ENCODE measurements at places on chromosomes 6 and 20. TPM values are rescaled to one million over a fixed set of nuclear protein-coding genes. Genes with fewer than 3 reads are reported as not detected.

The SHLD1 gene
- 6.1 TPM for total RNA-seq

The SLC17A2 gene
- not detected for total RNA-seq

DNA sequence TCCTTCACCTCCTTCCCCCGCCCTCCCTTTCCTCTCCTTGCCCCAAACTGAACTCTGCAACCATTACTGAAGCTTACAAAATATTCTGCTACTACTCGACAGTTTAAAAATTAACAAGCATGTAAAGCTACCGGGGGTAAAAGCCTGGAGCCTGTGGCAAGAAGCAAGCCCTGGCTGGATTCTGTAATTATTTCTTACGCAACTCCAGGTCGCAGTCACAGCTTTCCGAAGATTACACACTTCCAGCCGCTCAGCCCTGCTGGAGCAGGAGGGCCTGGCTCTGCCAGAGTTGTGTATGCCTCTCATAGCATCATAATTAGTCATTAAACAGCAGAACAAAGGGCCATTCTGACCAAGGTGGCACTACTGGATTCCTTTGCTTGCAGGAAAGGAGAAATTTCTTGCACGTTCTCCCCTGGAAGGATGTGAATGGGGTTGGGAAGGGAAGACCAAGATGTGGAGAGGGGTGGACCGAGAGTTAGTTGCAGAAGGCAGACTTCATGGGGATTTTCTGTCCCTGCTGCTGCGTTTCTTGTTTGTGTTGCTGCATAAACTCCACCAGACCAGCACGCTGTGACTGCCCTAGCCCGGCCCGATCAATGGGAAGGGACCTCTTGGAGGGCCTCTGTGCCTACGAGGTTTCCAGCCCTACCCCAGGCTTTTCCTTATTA, 23.6 kb downstream of the FOXQ1 start:
- DNase-seq, result no peak

- no peak for DNase-seq
Measured at GRCh38 chr6:149701714-149702113, 16.2 kb downstream of the LATS1 start.

DNA sequence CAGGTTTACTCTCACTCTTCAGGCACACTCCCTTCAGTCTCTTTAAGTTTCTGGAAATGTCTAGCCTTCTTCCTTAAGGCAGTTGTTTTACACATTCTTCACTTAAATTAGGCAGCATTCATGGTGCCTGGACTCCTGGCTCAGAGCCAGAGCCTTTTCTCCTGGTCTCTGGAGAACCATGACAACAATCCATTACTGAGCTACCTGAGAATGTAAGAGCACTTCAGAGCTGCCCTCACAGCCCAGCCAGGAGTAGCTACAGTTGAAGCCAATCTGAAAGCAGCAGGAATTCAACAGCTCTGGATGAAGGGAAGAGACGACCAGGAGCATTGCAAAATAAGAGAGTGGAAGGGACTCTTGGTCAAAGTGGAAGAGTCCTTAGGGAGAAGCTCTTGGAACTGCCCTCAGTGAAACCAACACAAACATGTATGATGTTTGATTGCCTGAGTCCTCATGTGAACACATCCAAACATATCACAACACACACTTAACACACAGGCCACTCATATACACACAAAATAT, 416.8 kb upstream of the SPTLC3 start:
- no peak for DNase-seq

GRCh38 chr6:13304580-13305260, 23.6 kb downstream of the TBC1D7 start:
- no peak for DNase-seq

GRCh38 chr6:138588805-138589434, 89.6 kb upstream of the NHSL1 start:
- DNase-seq, result peak; percentile 78

- no peak for DNase-seq
Measured at GRCh38 chr6:12717356-12717755, 789 bp downstream of the PHACTR1 start.

GRCh38 chr6:43677759-43678158, 9.8 kb downstream of the MRPS18A start:
- DNase-seq, result no peak

- peak; percentile 51 for DNase-seq
Measured at GRCh38 chr20:44069203-44070011, 117.6 kb downstream of the JPH2 start.

GRCh38 chr20:63734946-63735858, 1.3 kb upstream of the LIME1 start:
- peak; percentile 58 for DNase-seq

Data from sciatic nerve (tissue), 2 donors.